ENCODE measurements at places on chromosomes 5 and 9.

DNA sequence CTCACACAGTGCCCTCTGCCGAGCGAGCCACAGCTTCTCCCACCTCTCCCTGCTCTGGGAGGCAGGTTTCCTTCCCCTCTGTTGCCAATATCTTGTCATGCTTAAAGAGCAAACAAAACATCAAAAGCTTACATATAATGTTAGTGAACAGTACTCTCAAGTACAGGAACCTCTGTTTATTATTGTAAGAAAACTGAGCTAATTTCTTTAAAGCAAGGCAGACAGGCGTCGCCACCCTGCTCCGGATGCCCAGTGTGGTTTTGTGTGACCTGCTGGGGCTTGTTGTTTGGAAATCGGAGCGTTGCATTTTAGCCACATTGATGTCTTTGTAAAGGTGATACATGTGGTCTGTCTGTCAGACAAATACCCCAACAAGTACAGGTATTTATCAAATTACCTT lies 401.4 kb upstream of the IRX1 start:
- DNase-seq, result no peak

- DNase-seq, result no peak
These were observed 943.1 kb downstream of the NR2F1-AS1 start for GRCh38 chr5:92637960-92638359.

DNA sequence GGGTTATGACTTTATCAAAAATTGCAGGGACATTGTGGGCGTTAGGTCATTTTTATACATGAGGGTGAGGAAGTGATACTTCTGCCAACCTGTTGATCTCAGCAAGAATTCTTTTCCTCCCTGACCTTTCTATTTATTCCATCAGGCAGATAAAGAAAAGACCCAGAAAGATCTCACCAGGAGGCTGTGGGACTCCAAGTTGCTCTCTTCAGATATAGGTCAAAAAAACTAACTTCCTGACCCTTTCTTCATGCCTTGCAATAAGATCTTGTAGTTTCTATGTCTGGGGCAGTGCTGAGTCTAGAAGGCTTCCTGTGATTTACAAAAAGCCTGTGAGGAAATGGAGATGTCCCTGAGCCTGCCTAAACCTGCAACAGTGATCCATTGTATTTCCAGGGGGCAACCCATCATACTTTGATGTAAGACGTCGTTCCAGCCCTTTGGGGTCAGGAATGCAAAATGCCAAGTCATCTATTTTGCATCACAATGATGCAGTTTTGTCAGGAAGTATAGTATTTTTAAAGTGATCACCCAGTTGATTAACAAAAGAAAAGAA lies 22.0 kb upstream of the PIK3R1 start:
- DNase-seq, result no peak

GRCh38 chr9:83449166-83449565 lies 89.0 kb downstream of the FRMD3 start:
- no peak for DNase-seq

- DNase-seq, result no peak
These were observed 710.5 kb upstream of the CDH9 start for GRCh38 chr5:27748847-27749246.

DNA sequence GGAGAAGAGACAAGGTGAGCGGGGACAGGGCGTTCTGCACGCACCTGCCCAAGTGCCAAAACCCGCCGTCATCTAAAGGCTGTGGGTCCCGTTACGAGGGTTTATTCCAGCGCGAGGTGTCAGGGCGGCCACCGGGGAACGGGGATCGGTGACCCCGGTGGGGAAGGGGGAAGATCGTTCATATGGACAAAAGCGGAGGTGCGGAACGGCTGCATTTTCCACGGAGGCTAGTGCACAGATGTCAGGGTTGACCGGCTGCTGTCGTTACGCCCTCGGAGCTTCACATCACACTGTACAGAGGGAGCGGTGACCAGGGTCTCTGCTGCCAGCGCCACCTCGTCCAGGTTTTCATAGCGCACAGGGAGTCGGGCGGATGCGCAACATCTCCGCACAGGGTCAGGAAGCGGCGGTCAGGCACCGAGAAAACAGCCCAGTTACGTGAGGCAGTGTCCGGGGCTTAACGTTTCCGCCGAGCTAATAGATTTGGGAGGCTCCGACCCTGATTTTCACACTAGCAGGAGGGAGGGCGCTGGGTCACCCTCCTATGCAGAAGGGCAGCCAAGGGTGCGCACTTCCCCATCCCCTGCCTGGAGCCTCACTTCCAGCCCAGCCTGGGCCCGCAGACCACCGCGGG lies 13.5 kb downstream of the BTNL9 start:
- no peak for DNase-seq

GRCh38 chr9:89089176-89089575 lies 89.4 kb downstream of the SHC3 start:
- no peak for DNase-seq

DNA sequence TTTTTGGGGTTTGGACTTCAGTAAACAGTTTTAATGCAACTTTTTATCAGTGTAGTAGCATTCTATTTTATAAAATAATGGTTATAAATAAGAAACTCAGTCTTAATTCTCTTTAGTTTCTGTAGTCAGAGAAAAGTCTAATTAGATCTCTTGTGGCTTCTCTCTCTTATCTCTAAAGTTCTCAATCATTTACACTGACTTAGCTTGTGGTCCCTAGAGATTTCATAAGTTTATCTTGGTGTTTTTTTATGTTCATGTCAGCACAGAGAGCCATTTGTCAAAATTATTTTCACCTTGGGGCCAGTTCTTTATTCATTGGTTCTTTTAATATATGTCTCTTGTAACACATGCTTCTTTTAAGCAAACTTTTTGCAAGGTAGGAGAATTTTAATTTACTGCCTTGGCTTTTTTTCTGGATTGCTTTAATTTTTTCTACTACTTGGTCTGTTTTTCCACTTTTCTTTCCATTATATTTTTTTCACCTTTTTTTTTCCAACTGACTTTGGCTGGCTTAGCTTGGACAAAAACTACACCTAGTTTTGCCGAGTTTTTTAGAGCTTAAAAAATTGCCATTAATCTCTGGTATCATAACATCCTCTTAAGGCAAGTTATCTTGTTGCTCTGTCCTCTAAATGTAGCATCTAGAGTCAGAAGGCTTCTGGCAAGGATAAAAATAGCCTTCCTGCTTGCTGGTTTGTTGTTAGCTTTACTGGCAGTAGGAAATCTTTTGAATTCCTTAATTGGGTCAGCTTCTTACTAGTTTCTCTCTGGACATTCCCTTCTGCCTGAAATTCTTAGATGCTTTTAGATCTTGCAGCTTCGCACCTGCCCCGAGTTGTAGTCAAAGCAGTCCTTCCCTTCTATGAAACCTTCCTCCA lies 35.3 kb downstream of the CPEB4 start:
- DNase-seq, result no peak

Measured in epithelial cell of proximal tubule (primary cell).